Urinary bladder (tissue), 4 donors: ENCODE measurements at places on chromosomes 4 and X.

DNA sequence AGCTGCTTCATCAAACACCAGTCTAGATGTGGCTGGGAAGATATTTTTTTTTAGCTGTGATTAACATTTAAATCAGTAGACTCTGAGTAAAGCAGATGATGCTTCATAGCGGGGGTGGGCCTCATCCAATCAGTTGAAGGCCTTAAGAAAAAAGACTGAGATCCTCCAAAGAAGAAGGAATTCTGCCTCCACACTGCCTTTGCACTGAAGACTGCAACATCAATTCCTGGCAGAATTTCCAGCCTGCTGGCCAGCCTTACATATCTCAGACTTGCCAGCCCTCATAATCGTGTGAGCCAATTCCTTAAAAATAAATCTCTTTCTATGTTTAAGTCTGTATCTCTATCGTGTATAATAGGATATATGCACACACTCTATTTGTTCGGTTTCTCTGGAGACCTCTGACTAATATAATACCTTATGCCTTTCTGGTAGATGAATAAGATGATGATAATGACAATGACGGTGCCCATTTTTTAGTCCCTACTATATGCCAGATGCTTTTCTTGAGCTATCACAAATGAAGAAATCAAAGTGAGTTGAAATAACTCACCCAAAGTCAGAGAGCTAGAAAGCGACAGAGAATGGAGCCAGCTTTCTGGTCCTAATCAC lies 66.1 kb upstream of the SOD3 start:
- no peak for DNase-seq

GRCh38 chrX:20523626-20524312 lies 257.1 kb upstream of the RPS6KA3 start:
- no peak for DNase-seq

- no peak for DNase-seq
Measured at GRCh38 chrX:46722742-46723568, 36.0 kb downstream of the SLC9A7 start.

DNA sequence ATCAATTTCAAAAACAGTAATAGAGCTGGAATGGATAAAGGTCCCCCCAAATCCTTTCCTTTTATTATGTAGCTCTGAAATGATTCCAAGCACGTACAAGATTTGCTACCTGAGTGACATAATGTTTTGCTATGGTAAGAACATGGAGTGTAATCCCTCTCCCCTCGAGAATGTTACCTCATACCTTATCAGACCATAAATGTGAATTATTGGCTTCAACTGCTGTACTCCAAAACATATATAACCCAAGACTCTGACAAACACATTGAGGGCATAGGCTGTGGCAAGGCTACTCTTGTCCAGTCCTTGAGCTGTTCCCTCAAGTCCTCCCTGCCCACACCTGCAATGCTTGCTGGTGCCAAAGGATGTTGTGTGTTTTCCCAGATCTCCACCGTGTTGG lies 286.9 kb downstream of the KCTD8 start:
- DNase-seq: no peak

- no peak for DNase-seq
Measured at GRCh38 chr4:10983268-10983667, 298.7 kb upstream of the CLNK start.
